Heart right ventricle (tissue), 16 donors: ENCODE measurements at places on chromosomes 13 and 19.

- no peak for DNase-seq
These were observed 122.3 kb upstream of the ZNF536 start for GRCh38 chr19:30249911-30250310.

DNA sequence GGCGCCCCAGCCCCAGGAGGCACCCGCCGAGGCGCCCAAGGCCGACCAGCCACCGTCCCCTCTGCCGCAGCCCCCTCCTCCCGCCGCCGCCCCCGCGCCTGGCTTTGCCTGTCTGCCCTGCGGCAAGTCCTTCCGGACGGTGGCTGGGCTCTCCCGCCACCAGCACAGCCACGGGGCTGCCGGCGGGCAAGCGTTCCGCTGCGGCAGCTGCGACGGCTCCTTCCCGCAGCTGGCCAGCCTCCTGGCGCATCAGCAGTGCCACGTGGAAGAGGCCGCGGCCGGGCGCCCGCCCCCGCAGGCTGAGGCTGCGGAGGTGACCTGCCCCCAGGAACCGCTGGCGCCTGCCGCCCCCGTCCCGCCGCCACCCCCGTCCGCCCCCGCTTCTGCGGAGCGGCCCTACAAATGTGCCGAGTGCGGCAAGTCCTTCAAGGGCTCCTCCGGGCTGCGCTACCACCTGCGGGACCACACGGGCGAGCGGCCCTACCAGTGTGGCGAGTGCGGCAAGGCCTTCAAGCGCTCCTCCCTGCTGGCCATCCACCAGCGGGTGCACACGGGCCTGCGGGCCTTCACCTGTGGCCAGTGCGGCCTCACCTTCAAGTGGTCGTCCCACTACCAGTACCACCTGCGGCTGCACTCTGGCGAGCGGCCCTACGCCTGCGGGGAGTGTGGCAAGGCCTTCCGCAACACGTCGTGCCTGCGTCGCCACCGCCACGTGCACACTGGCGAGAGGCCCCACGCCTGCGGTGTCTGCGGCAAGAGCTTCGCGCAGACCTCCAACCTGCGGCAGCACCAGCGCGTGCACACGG lies 2.6 kb upstream of the NAT14 start:
- DNase-seq, result no peak

DNA sequence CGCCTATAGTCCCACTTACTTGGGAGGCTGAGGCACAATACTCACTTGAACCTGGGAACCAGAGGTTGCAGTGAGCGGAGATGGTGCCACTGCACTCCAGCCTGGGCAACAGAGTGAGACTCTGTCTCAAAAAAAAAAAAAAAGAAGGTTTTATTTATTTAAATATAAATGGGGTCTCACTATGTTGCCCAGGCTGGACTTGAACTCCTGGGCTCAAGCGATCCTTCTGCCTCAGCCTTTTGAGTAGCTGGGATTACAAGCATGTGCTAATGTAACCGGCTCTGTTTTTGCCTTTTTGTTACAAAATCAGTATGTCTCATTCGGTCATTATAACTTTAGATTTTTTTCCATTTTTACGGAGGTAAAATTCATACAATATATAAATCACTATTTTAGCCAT lies 24.2 kb downstream of the FBXO27 start:
- DNase-seq, result no peak

- DNase-seq, result no peak
These were observed 327.2 kb upstream of the TSHZ3 start for GRCh38 chr19:31676271-31677004.

GRCh38 chr13:111533900-111534683 lies 213.7 kb downstream of the TEX29 start:
- no peak for DNase-seq

GRCh38 chr13:101626925-101627555 lies 174.6 kb downstream of the ITGBL1 start:
- no peak for DNase-seq

DNA sequence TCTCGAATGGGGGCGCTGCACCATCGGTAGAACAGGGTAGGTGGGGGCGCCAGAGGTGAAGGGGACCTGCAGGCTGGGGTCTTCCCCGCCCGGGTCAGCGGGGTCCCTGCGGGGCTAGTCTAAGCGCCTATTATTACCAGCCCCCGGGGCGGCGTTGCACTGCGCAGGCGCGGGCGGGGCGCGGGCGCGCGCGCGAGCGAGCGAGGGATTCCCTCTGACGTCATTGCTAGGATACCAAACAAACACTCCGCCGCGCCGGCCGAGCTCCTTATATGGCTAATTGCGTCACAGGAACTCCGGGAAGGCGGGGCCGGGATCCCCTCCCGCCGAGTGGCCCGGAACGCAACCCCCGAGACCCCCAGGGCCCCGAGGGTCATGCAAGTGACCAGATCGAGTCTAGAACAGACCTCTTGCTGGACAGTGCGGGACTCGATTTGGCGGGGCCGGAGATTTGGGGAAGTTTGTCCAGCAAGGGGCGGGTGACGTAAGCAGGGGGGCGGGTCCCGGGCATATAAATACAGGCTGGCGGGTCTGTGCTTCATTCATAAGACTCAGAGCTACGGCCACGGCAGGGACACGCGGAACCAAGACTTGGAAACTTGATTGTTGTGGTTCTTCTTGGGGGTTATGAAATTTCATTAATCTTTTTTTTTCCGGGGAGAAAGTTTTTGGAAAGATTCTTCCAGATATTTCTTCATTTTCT lies at the start of gene FOSB:
TSS of gene FOSB (plus strand) at position 541 of the 703 bp plus-strand sequence. CDS start 591 bp downstream, outside the sequence.
- peak; percentile 94 for DNase-seq

DNA sequence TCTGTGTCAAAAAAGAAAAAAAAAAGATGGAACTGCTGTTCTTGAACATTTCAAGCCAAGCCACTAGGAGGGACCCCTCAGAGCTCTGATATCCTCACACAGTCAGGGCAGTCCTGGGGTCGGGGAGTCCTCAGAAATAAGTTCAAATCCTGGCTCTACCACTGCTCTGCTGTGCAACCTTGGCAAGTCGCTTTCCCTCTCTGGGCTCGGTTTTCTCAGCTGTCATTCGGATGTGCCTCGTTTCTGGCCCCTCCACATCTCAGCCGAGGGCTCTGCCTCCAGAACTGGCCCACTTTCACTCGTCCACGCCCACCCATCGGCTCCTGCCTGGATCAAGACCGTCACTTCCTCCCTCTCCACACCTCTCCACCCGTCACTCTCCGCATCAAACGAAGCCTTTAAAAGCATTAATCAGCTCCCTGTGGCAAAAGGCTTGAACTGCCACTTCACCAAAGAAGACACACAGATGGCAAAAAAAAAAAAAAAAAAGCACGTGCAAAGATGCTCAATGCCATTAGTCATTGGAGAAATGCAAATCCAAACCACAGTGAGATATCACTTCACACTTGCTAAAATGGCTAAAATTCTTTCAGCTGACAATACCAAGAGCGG lies 7.4 kb upstream of the ZNRF4 start:
- no peak for DNase-seq

DNA sequence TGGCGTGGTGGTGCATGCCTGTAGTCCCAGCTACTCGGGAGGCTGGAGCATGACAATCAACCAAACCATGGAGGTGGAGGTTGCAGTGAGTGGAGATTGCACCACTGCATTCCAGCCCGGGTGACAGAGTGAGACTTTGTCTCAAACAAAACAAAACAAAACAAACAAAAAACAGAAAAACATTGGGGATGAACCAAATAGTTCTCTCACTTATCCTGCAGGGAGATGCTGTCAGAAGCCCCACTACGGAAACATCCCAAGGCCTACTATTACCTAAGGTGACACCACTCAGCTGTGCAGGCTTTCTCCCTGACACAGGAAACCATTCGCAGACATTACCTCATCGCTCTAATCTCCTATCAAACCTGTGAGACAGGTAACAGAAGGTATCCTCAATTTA lies 113.5 kb downstream of the FOXO1 start:
- no peak for DNase-seq

- no peak for DNase-seq
These were observed 59.9 kb downstream of the ABCC4 start for GRCh38 chr13:95241321-95241720.

- DNase-seq, result no peak
These were observed 13.3 kb downstream of the C3 start for GRCh38 chr19:6707011-6707657.

DNA sequence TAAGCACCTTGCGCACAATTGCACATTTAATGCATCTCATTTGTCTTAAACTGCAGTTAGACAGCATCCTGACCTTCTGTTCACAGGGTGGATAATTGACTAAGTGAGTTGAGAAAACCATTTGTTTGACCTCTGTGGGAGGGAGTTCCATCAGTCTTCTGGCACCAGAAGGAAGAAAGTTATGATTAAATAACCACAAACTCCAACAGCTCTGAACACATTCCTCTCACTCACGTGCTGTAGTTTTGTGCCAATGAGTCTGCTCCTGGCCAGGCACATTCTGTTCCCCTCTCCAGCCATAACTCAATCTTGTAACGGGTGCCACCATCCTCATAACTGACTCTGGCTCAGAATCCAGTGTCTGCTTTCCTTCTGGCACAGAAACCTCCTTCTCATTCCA lies 817.2 kb downstream of the SLITRK1 start:
- DNase-seq, result no peak

- no peak for DNase-seq
These were observed 458.0 kb upstream of the GPC6 start for GRCh38 chr13:92768602-92769001.

GRCh38 chr19:34269968-34270621 lies 15.7 kb downstream of the GARRE1 start:
- peak; percentile 79 for DNase-seq

GRCh38 chr19:38661136-38661535 lies 13.7 kb downstream of the ACTN4 start:
- no peak for DNase-seq

- no peak for DNase-seq
These were observed 54.9 kb upstream of the PCDH8 start for GRCh38 chr13:52903320-52903719.

GRCh38 chr19:35673121-35673804 lies 6.9 kb downstream of the UPK1A start:
- DNase-seq, result no peak

- no peak for DNase-seq
These were observed 15.0 kb downstream of the BICRA start for GRCh38 chr19:47623921-47624391.

DNA sequence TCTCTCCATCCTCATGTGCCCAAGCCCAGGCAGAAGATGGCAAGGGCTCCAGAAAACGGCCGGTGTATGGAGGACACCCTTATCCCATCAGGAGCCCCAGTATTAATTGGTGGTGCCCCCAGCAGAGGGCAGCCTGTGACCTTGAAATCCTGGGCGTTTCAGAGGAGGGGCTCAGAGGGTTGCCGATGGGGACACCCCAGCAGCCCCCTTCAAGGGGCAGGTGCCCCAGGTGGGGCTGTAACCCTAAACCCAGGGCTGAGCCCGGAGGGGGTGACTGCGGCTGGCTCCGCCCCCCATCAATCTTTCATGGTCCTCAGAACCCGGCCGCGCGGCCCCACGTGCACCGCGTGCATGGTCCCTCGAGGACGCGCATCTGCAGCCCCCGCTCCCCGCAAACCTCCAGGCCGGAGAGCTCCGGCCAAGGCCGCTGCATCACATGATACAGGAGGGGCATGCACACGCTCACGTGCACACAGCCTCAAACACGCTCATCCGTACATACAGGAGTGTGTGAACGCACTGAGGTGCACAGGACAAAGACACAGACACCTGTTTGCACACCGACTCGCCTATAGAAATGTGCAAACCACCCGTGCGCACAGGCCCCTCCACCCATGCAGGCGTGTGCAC lies 949 bp downstream of the RAB3A start:
- peak; percentile 42 for DNase-seq

DNA sequence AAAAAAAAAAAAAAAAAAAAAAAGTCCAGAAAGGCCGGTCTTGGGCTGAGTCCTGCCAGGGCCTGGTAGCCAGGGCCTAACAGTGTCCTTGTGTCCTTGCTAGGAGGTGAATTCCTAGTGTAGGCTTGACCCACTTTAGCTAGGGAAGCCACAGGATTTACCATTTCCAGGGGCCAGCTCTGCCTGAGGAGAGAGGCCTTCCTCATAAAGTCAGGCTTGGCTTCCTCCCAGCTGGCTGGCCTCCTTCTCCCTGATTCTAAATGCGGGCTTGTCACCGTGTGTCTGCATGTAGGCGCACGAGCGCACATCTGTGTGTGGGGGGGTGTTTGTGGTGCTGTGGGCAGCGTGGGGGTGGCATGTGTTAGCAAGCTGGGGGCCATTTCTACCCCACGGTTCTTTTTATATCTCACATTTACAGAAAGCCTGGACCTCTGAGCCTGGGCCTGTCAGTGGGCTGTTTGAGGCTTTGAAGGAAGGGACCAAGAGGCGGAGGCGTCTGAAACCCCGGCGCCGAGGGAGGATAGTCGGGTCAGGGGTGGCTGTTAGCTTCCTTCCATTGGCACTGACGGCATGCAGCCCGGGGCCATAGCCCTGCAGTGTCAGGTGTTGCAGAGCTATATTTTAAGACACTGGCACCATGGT lies 31.7 kb downstream of the IER2 start:
- DNase-seq, result peak; percentile 86

GRCh38 chr19:19546751-19547162 lies 8.7 kb downstream of the CILP2 start:
- DNase-seq, result no peak

- DNase-seq, result no peak
These were observed 158.8 kb downstream of the NHLRC3 start for GRCh38 chr13:39196965-39197646.
